ENCODE measurements at places on chromosomes 3 and 15.

DNA sequence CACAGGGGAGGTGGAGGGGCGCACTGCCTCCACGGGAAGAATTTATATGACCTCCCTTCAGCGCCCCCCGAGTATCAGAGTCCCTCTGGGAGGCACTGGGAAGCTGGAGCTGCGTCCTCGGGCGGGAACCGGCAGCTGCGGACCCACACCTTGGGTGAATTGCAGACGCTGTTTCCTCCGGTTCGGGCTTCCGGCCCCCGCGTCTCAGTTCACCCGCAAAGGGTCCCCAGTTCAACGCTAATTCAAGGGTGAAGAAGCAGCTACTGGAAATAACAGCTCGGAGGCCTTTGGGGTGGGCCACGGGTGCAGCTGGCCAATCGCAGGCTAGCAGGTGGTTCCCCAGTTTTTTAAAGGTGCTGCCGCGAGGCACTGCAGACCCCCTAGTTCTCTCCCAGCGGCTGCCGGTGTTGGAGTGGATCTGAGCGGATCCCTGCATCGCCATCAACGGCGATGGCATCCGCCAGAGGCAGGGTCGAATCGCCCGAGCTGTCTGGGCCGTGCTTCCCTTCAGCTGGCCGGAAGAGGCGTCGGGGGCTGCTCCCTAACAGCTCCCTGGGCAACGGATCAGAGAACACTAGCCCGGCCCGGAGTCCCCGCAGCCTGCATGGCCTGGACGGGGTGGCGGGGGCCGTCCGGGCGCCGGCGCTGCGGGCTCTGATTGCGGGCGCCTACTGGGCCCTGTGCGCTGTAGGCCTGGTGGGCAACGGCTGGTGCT lies 19.4 kb upstream of the ADAMTS7 start:
- no peak for DNase-seq

- no peak for DNase-seq
Measured at GRCh38 chr15:74421302-74422245, 12.2 kb downstream of the SEMA7A start.

GRCh38 chr3:47394140-47394870 lies 13.5 kb downstream of the PTPN23 start:
- DNase-seq = no peak

DNA sequence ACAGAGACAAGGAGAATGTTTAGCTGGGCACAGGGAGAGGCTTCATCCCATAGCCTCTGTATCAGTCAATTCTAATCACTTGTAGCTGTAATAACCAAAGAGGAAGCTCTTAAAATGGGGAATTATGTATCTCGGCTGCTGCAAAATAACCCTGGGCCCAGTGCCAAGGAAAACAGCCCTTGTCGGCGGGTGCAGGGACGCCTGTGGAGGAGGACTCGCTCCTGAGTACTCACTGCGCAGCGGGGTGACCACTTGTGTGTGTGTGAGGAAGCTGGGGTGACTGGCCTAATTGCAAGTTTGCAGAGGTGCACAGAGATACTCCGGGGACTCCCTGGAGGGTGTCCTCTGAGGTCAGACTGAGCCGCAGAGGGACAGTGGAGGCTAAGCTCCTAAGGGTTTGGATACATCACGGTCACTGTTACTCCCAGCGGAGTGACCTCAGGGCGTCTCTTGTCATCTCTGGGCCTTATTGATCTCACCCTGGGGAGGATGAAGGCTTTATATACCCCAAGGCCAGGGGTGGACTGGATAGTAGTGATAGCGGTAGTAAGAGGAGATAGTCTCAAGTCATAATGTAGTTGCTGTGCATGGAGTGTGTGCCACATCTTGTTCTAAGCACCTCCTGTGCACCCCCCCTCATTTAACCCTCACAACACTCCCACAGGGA lies 37.2 kb downstream of the SLC6A6 start:
- no peak for DNase-seq

- DNase-seq = no peak
Measured at GRCh38 chr3:45546126-45546620, 48.4 kb upstream of the LIMD1 start.

DNA sequence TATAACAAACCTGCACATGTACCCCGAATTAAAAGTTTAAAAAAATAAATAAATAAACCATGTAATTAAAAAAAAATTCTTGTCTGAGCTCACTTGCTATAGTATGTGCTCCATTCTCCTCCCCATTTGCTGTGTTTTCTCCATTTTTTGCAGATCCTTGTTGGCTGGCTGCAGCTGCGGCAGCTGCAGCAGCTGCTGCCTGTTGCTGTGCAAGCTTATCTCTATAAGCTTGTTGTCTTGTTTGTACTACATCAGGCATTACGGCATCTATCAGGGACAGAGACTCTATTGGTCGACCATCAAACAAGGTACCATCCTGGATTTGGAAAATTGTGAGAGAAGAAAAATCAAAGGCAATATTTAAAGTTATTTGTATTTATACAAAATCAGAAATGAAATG lies 145.9 kb downstream of the TBL1XR1 start:
- DNase-seq = no peak

DNA sequence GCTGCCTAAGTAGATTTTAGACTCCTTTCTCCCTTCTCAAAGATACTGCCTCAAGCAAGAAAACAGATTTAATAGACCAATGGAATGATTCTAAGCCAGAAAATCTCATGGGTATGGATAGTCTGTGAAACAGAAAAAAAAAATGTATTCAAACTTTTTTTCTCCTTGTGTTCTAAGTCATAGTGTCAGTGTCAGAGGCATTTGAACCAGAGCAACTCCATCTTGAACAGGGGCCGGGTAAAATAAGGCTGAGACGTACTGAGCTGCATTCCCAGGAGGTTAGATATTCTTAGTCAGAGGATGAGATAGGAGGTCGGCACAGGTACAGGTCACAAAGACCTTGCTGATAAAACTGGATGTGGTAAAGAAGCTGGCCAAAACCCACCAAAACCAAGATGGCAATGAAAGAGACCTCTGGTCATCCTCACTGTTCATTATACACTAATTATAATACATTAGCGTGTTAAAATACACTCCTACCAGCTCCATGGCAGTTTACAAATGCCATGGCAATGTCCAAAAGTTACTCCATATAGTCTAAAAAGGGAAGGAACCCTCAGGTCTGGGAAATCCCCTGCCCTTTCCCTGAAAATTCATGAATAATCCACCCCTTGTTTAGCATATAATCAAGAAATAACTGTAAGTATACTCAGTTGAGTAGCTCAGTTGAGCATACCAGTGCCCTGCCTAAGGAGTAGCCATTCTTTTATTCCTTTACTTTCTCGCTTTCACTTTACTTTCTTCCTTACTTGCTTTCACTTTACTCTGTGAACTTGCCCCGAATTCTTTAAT lies 72.8 kb upstream of the GOLGA8B start:
- no peak for DNase-seq

Data from CD4-positive, alpha-beta T cell treated with Interleukin-15 for 4 hours (primary cell).